ENCODE measurements at places on chromosomes 3 and 15.

DNA sequence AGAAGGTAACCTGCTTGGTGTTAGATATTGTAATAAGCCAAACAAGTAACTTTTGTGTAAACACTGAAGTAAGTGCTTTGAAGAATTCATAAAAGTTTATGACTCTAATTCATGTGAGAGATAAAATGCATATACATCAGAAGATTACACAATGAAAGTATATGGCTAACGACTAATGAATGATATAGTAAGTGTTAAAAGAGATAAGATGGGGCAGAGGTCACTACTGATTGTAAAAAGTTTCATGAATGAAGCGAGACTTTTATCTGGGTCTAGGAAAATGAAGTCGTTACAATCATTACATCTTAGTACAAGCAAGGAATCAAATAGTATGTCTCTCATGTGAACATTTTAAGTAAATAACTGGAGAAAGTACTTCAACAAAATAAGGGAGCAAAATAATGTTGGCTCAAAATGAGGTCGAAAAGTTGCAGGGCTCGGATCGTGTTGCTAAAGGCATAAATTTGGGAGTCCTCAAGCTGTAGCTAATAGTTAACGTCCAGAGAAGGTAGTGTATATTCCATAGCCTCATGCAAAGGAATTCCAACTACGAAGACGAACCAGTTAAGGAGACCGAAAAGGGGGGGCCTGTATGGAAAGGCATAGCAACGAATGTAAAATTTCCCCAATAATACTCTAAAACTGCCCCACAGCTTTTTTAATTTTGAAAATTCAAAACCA is 984 bp upstream of the DUT start:
- DNase-seq, result no peak

DNA sequence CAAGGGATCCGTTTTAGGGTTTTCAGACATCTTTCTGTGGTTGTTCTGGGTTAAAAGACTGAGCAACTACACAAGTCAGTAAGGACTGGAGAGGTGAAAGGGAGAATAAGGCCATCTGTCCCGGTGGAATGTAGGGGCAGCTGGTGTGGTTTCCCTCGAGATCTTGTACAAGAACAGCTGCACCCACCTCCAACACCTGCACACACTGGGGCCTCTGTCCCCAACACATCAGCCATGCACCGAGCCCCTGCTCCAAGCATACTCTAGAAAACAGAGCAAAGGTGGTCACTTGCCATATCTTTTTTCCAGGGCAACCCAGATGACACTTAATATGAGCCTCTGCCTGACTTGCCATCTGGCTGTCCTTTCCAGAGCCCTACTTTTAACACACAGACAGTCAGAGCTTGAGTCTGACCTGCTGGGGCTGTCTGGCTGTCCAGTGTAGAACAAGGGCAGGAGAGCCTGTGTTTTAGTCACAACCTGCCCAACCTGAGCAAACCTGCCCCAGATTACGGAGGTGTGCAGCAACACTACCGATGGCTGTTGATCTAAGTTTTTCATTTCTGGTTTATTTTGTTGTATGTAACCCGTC is 12.2 kb downstream of the MAN2A2 start:
- DNase-seq, result no peak

DNA sequence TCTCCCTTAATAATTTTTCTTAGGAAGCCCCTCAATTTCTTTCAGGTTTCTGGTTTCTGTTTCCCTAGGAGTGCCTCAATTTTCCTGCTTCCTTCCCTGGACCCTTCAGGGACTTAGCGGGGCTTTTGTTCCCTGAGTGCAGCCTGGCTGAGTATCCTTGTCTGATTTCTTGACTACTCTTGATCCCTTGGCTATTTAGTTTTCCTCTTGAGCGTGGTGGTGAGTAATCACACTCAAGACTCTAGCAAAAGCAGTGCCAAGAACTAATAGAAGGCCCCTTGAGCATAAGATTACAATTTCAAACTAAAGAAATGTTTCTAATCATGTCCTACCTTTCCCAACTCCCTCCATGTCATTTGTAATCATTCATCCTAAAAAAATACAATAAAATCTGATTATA is 94.3 kb upstream of the C3orf80 start:
- DNase-seq, result no peak

DNA sequence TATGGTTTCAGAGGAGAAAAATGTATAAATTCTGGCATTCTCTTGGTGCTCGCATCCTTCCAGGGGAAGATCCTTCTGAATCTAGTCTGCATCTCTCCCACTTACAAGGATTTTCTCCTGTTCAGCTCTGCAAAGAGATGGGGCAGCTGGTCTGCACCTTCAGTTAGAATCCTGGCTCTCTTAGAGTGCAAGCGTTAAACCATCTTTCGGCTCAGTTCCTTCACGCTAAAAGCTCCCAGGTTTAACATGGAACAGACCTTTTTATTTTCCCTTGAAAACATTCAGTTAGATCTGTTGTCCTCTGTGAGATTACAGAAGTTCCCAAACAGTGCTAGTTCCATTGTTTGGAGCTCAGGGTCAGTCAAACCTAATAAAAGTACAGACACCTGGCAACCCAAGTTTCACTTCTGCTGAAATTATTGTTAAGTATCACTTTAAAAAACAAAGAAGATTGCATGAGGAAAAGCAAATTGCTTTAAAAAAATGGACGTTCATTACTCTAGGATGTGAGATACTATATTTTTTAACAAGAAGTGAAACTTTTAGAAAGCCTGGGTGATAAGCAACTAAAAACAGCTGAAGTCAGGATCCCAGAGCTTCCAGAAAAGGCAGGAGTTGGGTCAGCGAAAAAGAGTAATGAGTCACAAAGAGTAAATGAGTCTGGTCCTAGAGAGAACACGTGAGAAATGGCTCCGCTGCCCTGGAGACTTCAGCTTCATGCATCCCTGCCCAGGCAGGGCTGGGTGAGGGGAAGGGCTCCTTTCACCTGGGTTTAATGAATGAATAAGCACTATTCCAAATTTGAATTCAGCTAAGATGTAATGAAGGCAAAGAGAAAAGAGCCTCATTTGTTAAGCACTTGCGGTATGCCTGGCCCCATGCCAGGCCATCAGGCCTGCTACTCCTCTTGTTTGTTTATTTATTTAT is 63.3 kb downstream of the ABTB1 start:
- no peak for DNase-seq

- DNase-seq, result no peak
Observed at GRCh38 chr3:187022403-187023029, 92.2 kb downstream of the ST6GAL1 start.

DNA sequence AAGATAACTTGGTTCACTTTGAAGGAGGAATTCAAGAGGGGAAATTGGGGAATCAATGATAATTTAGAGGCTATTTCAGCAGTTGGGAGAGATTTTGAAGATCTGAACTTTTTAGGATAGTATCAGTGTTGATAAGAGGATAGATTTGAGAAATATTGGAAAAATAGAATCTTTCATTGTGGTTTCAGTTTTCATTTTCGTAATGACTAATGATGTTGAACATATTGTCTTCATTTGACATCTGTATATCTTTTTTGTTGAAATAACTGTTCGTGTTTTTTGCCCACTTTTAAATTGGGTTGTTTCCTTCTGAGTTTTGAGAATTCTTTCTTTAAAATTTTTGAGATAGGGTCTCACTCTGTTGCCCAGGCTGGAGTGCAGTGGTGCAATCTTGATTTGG is 21.1 kb downstream of the ECT2 start:
- no peak for DNase-seq
